MCF 10A (cell line): ENCODE measurements at places on chromosomes 16 and 17. TPM values are rescaled to one million over a fixed set of nuclear protein-coding genes. Genes with fewer than 3 reads are reported as not detected.

- H3K27ac ChIP-seq, result no peak overlapping the region
- peaks cover 73% of the 10 kb centered on the region for H3K36me3 ChIP-seq
- peaks cover 7% of the 10 kb centered on the region for H3K4me1 ChIP-seq
- no peak for DNase-seq
- H3K4me3 ChIP-seq, result no peak overlapping the region
- H3K27me3 ChIP-seq, result no peaks in the 10 kb centered on the region
These were observed 12.8 kb downstream of the CTRB1 start for GRCh38 chr16:75231570-75231969.

- H3K4me3 ChIP-seq, result no peak overlapping the region
- peaks cover 6% of the 10 kb centered on the region for H3K36me3 ChIP-seq
- H3K4me1 ChIP-seq, result no peaks in the 10 kb centered on the region
- DNase-seq, result no peak
- H3K27ac ChIP-seq, result no peak overlapping the region
- H3K27me3 ChIP-seq, result no peaks in the 10 kb centered on the region
These were observed 186.0 kb upstream of the PMFBP1 start for GRCh38 chr16:72357910-72358309.

- no peaks in the 10 kb centered on the region for H3K27me3 ChIP-seq
- no peak overlapping the region for H3K4me3 ChIP-seq
- no peaks in the 10 kb centered on the region for H3K4me1 ChIP-seq
- H3K27ac ChIP-seq, result peak overlapping the region; percentile 78
- peaks cover 6% of the 10 kb centered on the region for H3K36me3 ChIP-seq
These were observed 50.3 kb downstream of the CPPED1 start for GRCh38 chr16:12753203-12754023.

DNA sequence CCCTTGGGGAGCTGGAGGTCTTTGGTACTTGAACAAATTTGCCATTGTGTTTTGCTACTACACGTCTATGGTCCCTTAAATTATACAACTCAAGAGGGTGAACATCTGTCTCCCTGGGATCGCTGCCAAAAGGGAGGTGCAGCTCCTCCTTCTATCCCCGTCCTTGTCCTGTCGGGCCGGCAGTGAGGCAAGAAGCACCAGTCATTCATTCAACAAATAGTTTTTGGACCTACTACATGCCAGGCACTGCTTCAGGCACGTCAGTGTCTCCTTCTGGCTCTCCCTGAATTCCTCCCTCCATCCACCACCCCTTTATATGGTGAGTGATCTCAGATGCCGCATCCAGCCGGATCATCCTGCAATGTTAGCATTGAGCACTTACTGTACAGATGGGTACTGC is 2.2 kb upstream of the RPL38 start:
- H3K27ac ChIP-seq, result no peak overlapping the region
- H3K4me3 ChIP-seq, result no peak overlapping the region
- peaks cover 42% of the 10 kb centered on the region for H3K27me3 ChIP-seq
- peaks cover 16% of the 10 kb centered on the region for H3K4me1 ChIP-seq
- peak; percentile 73 for DNase-seq

GRCh38 chr17:16040710-16041251 is 41.2 kb downstream of the TTC19 start:
- H3K27ac ChIP-seq, result peak overlapping the region; percentile 51
- H3K4me1 ChIP-seq, result peaks cover 6% of the 10 kb centered on the region
- peaks cover 91% of the 10 kb centered on the region for H3K36me3 ChIP-seq
- H3K4me3 ChIP-seq, result no peak overlapping the region
- H3K27me3 ChIP-seq, result no peaks in the 10 kb centered on the region

- no peak overlapping the region for H3K27ac ChIP-seq
- DNase-seq, result no peak
- no peak overlapping the region for H3K4me3 ChIP-seq
- H3K27me3 ChIP-seq, result no peaks in the 10 kb centered on the region
- peaks cover 70% of the 10 kb centered on the region for H3K36me3 ChIP-seq
- no peaks in the 10 kb centered on the region for H3K4me1 ChIP-seq
These were observed 29.8 kb downstream of the CDC27 start for GRCh38 chr17:47159315-47159714.

The SECTM1 gene
- 7.5 and 13.4 TPM in 2 replicates for total RNA-seq

The MMP15 gene
- total RNA-seq, result 1.3 and 1.7 TPM in 2 replicates

The WNT9B gene
- not detected in 2 replicates for total RNA-seq

The TSPAN10 gene
- total RNA-seq, result 1.8 and 2.1 TPM in 2 replicates

The MAPT gene
- total RNA-seq, result 0.42 and 0.66 TPM in 2 replicates
